ENCODE measurements at places on chromosomes 5 and 9. TPM values are rescaled to one million over a fixed set of nuclear protein-coding genes. Genes with fewer than 3 reads are reported as not detected.

GRCh38 chr5:151499501-151500035 lies 52.2 kb downstream of the SLC36A1 start:
- no peak for DNase-seq

CDH12 gene
- 0.24 TPM for polyA plus RNA-seq

DNA sequence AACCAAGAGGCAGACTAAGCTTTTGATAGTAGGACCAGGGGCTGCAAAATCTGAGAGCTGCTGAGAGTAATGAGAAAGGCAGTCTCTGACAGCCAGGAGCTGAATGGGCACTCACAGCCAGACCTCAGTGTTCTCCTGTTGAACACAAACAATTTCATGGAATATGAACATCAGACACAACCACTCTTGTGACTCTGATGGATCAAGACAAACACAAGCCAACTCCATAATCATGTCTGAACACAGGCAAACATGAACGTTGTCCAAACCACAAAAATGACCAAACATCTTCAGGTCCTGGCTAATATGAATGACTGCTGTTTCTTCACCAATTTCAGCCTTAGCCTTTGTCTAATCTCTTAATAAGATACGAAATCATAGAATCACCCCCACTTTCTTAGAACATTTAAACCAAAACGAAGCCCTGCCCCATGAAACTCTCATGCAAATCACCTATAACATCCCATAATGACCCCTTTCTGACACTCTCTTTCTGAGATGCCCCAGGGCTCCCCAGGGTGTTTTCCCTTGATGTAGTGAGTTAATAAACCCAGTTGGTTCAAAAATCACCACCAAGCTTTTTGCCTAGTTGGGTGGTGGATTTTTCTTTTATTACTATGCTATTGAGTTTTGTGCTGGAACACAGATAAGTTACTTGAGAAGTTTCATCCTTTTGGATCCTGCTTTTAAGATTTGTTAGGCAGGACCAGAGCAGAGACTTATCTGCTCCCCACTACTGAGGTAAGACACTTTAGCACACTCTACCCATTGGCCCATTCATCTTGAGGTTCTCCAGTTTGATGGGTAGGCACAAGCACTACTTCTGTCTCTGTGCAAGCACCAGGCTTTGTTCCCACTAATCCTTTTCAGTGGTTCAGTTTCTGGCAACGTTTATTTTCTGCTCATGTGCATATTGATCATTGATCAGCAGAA lies 5.9 kb upstream of the ERAP2 start:
- DNase-seq: no peak

DNA sequence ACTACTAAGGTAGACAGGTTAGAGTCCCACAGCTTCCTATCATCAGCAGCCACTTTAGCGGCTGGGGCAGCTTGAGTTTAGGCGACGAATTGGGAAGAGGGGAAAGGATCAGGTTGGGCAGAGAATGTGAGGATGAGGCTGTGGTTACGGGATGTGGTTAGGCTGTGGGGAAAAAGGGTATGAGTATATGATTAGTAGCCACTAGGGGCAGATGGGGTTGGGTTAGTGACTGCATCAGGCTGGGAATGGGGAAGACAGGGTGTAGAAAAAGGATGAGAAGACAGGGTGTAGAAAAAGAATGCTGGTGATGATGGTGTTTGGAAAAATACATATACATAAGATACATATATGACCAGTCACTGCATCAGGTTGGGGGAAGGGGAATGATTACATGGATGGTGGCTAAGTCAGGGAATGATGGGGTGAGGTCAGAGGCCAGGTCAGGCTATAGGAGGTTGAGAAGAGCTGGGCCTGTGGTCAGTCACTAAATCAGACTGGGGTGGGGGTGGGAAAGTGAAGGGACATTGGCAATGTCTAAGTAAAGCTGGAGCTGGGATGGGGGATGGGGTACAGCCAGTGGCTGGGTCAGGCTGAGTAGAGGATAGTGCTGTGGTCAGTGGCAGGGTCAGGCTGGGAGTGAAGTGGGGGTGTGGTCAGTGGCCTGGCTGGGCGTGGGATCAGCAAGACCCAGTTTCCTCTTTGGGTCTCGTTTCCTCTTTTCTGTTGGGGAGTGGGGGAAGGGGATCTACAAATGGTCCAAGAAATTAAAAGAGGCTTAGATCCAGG lies 2.1 kb downstream of the TLN1 start:
- peak; percentile 60 for DNase-seq

DNA sequence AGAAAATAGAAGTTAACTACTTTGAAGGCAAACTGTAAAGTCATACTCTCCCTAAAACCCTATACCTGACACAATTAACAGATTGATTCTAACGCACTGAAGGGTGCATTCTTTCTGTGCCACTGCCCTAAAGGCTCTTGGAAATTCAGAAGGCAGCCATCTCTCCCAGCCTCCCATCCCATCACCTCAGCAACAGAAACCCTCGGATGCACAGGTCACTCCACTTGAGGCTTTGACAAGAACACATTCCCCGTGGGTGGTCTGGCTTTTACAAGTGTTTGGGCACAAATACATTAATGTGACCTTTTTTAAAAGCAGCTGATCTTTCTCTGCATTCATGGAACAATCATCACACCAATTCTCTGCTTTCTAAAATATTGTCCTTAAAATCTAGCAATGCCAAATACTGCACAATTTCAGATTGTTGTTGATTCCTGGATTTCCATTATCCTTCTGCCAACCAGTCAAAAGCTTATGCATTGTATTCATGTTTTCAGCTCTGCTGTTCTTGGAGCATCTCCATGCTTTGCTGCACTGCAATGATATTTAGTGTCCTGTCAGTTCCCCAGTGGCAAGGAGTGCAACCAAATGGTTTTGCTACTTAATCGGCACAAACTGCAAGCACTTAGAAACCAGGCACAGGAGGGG lies 175.6 kb downstream of the TMEM161B start:
- no peak for DNase-seq

GRCh38 chr9:93028448-93029006 lies 30.0 kb upstream of the SUSD3 start:
- no peak for DNase-seq

DNA sequence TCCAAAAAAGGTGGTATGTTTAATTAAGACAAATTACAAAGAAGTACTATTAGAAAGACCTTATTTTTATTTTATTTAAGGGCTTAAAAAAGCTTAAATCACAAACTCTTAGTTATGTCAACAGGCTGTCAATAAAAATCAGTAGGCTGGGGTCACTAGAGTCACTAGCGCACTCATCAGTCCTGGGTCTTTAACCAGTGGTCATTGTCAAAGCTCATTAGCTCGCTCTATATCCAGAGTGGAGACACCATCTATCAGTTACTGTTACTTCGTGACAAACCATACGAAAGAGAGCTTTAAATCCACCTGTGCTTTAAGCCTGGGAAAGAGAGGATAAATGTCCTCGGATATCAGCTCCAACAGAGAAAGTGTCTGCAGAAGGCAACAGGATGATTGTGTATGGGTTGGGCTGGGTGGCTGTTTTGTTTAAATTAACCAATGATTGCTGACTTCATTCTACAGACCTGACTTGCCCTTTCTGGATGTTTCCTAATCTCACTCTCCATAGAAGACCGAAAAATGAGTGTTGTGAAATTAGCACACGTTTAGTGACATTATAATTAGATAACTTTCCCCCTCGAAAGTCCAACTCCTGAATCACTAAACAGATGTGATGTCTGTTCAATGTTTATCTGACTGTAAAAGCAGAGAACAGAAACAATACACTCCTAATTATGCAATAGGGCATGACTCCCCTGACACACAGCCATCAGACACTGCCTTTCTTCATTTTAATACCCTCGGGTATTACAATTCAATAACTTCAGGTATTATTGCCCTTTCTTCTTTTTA lies 123.6 kb upstream of the TNPO1 start:
- no peak for DNase-seq

GRCh38 chr5:101675510-101676219 lies 620.4 kb downstream of the SLCO4C1 start:
- DNase-seq: no peak

- DNase-seq: no peak
These were observed 10.3 kb downstream of the IPPK start for GRCh38 chr9:92659601-92660000.

- no peak for DNase-seq
These were observed 27.7 kb downstream of the PTCD2 start for GRCh38 chr5:72347801-72348308.

- no peak for DNase-seq
These were observed 637.6 kb upstream of the SGCD start for GRCh38 chr5:155689406-155689805.

- no peak for DNase-seq
These were observed 218.6 kb downstream of the TMEM38B start for GRCh38 chr9:105912863-105913516.

GRCh38 chr9:117763314-117763713 lies 59.1 kb downstream of the TLR4 start:
- no peak for DNase-seq

GRCh38 chr9:128388150-128388549 lies 17.0 kb downstream of the URM1 start:
- no peak for DNase-seq

- DNase-seq: peak; percentile 87
These were observed 31.7 kb upstream of the KCNMB1 start for GRCh38 chr5:170420806-170421412.

- DNase-seq: no peak
These were observed 20.6 kb downstream of the TMEM174 start for GRCh38 chr5:73193592-73193991.

- no peak for DNase-seq
These were observed 1146.3 kb downstream of the MAT2B start for GRCh38 chr5:164651546-164652275.

GRCh38 chr5:149152317-149152746 lies 11.0 kb downstream of the ABLIM3 start:
- no peak for DNase-seq

DNA sequence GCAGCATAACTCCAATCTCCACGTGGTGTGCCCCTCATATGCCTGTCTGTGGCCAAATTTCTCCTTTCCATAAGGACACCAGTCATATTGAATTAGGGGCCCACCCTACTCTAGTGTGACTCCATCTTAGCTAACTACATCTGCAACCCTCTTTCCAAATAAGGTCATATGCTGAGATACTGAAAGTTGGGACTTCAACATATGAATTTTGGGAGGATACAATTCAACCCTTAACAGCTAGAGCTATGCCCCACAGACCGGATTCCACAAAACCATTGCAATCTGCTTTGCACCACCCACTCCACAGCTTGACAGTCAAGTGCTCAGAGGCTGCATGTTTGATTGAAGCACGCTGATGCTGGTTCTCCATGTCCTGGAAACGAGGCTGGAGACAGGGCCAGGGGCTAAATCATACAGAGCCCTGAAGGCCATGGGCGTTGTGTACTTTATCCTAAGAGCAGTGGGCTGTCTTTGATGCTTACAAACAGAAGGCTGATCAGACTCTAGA lies 122.8 kb downstream of the MTX3 start:
- no peak for DNase-seq

DNA sequence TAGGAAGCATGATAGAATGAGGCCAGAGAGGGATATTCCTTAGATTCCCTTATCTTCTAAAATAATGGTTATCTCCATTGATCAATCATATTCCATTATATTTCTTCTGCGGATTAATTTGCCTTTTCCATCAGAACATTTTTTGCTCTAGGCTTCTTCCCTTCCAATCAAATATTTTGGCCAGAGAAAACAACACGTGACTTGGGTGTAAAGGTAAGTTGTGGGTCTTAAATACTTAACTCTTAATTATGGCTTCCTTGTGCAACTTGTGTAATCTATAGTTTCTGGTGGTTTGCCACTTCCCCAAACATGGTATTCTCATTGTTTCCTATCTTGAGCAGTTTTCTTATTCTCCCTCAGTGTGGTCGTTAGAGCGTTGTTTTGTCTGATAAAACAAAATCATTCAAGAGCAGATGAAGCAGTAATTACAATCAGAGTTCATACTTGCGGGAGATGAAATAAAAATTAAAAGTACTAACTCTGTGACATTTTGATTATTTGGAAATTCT lies 889.3 kb downstream of the MAT2B start:
- DNase-seq: no peak

DNA sequence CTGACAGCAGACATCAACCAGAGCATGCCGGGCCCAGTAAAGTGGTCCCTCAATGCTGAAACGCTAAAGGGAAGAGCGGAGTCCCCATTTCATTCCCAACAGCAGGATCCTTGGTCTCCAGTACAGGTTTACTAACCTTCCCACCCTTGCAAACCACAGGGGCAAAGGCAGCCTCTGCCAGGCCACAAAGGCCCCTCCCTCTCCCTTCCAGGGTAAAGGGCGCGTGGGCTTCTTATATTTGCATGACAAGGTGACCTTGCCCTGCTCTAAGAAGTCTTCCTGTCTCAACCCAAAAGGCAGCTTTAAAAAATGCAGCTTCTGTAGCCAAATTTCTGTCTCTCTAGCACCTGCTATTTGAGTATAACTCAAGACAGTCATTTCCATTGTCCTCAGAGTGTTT lies 131.5 kb upstream of the PTCH1 start:
- no peak for DNase-seq

- no peak for DNase-seq
These were observed 81.7 kb upstream of the ZBTB43 start for GRCh38 chr9:126722922-126723806.
